ENCODE measurements at places on chromosomes 2 and 18.

DNA sequence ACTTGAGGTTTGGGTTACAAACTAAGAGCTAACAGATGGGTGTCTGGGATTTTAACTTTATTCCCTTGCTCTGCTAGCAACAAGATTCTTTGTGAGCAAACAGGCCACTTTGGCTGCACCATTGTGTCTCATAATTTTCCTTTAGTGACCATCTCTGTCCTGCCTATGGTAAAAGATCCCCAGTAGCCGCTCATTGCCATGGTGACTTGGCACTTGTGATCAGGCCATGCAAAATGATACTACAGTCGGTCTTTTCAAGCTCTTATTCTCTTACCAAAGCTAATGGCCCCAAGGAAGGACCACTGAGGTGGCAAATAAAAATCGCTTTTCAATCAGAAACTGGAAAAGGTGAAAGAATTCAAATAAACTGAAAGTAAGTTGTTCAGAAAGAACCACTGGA lies 836.9 kb downstream of the MBD2 start:
- no peak for DNase-seq

GRCh38 chr2:47336259-47337238 lies 66.4 kb upstream of the MSH2 start:
- no peak for DNase-seq

GRCh38 chr2:113124181-113124961 lies 3.0 kb upstream of the IL1RN start:
- no peak for DNase-seq

GRCh38 chr2:72712304-72712703 lies 113.5 kb downstream of the EXOC6B start:
- DNase-seq = no peak

DNA sequence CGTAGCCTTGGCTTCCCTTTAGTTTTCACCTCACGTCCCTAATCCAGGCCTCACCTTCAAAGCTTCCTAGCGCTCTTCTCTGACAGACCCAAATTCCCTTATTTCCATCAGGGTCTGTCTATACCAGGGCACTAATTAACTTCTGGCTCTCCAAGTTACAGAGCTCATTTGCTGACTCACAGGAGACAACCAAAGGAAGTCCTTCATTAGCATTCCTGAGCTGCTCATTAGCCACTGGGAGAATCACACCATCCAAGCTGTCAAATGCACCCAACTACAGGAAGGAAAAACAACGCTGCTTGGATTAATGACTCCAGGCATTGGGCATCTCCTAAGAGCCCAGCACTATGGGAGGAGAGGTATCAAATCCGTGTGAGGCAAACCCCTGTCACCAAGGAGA lies 109.8 kb upstream of the ALK start:
- DNase-seq = no peak

DNA sequence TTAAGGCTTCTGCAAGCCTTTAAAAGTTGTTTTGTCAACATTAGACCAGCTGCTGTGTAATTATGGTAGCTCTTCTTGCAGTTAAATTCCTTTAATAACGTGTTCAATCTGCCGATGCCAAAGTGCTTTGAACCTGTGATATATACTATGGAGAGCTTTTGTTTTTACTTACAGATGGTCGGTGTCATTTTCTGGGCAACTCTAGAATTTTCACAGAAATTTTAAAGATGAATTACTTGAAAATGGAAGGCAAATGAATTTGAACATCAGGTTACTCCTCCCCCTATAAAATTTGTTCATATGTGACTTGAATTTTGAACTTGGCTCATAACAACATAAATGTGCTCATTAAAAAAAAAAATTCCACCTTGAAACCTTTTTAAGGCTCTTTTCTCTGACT lies 23.0 kb downstream of the LYPD6 start:
- DNase-seq = no peak

DNA sequence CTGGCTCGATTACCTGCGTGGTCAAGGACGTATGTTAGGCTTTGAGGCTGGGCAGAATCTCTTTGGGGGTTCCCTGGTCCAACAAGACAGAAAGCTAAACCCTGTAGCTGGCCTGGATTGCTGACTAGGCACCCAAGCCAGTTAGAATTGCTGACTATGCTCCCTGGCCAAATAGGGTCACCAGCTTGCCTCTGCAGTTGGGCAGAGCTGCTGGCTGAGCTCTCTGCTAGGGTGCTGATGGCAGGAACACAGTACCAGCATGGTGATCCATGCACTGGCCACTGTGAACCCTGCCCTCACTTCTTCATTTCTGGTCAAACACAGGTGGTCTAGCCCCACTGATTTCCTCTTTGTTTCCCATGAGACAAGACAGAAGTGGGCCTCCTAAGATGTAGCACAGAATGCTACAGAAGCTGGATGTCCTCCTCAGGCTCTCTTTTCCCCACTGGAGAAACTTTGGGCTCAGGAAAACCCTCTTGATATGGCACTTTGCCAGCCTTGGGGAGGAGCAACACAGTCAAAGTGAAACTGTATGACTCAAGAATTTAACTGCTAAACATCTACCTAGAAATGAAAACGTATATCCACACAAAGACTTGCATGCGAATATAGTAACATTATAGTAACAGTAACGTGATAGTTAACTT lies 20.8 kb downstream of the SP140L start:
- no peak for DNase-seq

GRCh38 chr2:232276084-232276732 lies 102.3 kb upstream of the ALPP start:
- no peak for DNase-seq
